ENCODE measurements at places on chromosomes 12 and 14. TPM values are rescaled to one million over a fixed set of nuclear protein-coding genes. Genes with fewer than 3 reads are reported as not detected.
A peak's percentile ranks its signal among the peaks of the same experiment; 100 is the strongest.

- no peak for DNase-seq
These were observed 54.9 kb upstream of the TMX1 start for GRCh38 chr14:51185180-51185579.

- no peak for DNase-seq
These were observed 4.4 kb upstream of the SHMT2 start for GRCh38 chr12:57224973-57225679.

GRCh38 chr14:101552786-101553231, 8.5 kb upstream of the DIO3 start:
- no peak for DNase-seq

- DNase-seq, result no peak
These were observed 42.7 kb downstream of the ALX1 start for GRCh38 chr12:85322715-85323114.

KRT80 gene
- 0.99 TPM for polyA plus RNA-seq

GRCh38 chr14:104799244-104800014, 1.5 kb upstream of the ZBTB42 start:
- no peak for DNase-seq

DNA sequence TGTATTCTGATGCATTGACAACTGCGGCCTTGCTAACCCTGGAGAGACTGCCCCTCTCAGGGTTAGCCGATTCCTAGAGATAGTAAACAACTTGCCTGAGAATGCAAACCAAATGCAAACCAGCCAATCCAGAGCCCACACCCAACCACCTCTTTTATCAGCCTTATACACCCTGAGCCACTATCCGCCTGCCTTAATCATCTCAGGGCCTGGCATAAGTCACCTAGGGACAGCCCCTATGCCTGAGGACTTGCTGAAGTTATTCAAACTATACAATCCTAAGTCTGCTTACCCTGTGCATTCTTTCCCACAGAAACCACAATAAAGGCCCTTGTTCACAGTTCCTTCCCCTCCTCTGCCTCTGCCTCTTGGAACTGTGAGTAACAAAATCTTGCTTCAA, 177.2 kb downstream of the KCNA5 start:
- no peak for DNase-seq

DNA sequence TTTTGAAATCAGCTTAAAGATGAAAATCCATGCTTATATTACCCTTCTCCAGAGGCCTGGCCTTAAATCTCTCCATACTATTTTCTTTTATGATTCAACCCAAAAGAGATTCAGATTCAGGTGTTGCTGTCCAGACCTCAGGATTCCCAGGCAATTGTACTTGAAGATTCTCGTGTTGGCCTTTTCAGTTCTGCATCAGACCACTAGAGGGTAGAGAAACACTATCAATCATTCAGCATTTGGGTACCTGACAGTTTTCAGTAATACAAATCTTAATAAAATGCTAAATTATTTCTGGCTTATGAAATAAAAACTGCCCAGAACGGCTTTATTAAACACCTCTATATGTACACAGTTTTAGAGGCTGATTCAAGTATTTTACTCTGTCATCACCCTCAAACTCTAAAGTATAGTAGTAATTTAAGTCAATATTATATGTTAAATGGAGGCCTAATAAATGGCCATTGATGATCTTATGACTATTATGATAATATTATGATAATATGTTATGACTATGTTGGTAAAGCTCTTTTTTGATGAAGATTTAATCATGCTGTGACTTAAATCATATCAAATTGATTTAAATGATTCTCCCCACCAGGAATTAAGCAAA, 301.1 kb downstream of the DUSP6 start:
- DNase-seq, result peak; percentile 64

- no peak for DNase-seq
These were observed 132.2 kb upstream of the NUDT4 start for GRCh38 chr12:93245543-93245942.

GRCh38 chr12:6542209-6543009, 8.1 kb downstream of the GAPDH start:
- no peak for DNase-seq

GRCh38 chr12:116528065-116528464, 31.1 kb upstream of the MAP1LC3B2 start:
- DNase-seq, result no peak

GRCh38 chr14:35808076-35808637, 938 bp downstream of the RALGAPA1 start:
- DNase-seq, result no peak

DNA sequence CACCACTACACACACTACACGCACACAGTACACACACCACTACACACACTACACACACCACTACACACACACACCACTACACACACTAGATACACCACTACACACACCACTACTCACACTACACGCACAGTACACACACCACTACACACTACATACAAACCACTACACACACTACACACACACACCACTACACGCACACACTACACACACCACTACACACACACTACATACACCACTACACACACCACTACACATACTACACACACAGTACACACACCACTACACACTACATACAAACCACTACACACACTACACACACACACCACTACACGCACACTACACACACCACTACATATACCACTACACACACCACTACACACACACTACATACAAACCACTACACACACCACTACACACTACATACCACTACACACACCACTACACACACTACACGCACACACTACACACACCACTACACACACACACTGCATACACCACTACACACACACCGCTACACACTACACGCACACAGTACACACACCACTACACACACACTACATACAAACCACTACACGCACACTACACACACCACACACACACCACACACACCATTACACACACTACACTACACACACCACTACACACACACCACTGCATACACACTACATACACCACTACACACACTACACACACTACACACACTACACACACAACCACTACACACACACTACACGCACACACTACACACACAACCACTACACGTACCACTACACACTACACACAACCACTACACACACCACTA, 11.7 kb downstream of the NOC4L start:
- no peak for DNase-seq

GRCh38 chr14:96808619-96809406, 11.6 kb downstream of the VRK1 start:
- DNase-seq, result no peak

DNA sequence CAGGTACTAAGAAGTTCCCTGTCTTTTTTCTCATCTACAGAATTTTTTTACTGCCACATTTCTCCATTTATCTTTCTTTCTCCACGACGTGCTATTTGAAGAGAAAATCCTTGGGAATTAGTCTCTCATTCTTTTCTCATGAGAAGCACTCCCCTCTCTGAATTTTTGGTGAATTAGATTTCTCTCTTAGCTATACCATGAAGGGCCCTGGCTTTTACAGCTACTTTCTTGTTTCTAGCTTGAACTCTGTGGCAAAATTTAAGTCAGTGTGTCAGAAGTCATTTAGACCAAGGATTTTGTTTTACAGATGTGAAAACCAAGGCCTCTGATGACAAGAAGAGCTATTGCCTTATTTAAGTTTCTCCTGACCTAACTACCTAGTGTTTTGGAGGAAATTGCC, 213.1 kb downstream of the AEBP2 start:
- DNase-seq, result no peak

All from renal pelvis (tissue), 12 donors.